PC-9 (cell line): ENCODE measurements at places on chromosomes 5 and 9. TPM values are rescaled to one million over a fixed set of nuclear protein-coding genes. Genes with fewer than 3 reads are reported as not detected.

Gene PSIP1
- 65.3 and 67.8 TPM in 2 replicates for total RNA-seq

GRCh38 chr9:17509151-17509550 lies 69.7 kb upstream of the SH3GL2 start:
- no peak for DNase-seq

DNA sequence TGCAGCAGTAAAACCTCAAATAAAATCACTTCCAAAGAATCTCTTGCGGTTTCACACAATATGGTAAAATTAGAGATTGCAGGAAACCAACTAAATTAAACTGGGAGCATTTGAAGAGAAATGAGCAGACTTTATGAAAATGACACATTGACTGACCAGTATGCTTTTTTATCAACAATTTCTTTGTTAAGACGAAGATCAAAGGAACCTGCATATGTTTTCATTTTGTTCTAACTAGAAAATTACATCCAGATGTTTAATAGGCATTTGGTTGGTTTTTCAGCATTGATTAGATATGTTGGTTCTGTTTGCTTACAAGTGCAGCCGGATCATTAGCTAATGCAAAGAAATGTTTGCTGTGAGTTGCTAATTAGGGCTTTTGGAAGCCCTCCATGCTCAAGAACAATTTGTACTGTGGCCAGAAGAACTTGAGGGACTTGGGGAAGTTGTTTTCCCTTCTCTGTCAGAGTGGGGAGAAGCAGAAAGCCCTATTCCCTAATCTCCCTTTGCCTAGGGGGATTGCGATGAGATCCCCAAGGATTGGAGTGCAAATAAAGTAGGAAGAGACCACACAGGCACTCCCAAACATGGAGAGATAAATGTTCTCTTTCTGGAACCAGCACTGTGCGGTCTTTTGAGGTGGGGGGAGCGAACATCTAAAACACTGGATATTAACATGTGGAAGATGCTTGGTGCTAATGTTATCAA lies 4.5 kb upstream of the TLE1 start:
- no peak for DNase-seq

GRCh38 chr9:109779711-109780452 lies at the start of gene PALM2AKAP2:
Gene PALM2AKAP2, plus strand, starts transcription at chr9:109780198. Its CDS starts 291 bp downstream, at chr9:109780489.
- DNase-seq = peak; percentile 76

DNA sequence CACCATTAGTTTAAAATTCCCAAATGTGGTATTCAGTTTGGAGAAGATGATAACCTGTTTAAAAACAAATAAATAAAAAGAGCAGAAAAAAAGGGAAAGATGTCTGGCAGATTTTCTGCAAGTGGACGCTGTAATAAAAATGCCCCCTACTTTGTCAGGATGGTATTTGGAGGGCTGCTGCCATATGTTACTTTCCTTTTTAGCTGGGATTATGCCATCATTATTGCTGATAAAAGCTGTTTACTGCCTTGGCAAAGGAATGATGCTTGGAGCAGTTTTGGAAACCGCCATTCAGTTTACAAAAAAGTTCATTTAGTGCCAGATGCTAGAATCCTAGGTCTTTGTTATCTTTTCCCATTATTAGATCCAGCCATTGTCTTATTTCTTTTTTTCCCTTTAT lies 104.8 kb downstream of the PBX3 start:
- no peak for DNase-seq

DNA sequence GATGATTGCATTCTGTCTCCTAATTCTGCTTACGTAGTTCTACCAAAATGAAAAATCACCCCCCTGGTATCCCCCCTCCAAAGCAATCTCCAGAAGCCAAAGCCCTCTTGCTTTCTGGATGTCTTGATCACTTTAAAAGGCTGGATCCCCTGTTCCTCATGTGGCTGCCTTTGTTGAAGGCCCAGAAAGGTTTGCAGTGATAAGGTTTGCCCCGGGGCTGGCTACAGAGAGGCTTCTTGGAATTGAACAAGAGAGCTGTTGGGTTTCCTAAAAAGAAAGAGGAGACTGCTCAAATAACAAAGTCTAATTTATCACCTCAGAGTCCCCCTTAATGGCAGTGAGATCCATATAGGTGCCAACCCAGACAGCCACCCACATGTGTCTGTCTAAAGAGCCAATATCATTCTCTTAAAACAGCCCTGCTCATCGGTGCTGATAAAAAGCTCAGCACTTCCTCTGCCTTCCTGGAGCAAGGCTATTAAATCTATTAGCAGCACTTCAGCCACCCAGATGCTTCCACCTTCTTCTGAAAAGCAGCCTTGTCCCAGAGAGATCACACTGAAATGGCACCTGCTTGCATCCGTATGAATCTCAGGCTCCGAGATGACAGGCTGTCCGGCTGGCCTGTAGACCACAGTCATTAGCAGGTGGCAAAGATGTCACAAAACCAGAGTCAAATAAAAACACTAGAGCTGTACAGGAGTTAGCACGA lies 70.9 kb downstream of the TEX10 start:
- DNase-seq = no peak

DNA sequence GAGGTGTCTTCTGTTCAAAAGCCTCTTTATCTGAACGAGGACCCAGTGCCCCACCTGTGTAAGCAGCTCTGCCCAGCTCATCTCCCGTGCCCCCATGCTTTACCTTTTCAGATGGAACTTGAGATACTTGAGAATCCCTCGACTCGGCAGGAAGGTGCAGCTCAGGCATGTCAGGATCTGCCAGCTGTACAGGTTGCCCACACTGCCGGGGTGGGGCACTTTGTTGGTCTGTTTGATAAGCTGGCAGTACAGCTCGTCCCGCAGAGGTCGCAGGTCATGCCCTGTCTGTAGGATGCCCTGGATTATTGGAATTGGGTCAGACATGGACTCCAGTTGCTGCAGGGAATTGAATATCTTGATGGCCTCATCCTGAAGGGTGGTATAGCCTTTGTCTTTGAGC lies 58.0 kb upstream of the RETREG1 start:
- no peak for DNase-seq

DNA sequence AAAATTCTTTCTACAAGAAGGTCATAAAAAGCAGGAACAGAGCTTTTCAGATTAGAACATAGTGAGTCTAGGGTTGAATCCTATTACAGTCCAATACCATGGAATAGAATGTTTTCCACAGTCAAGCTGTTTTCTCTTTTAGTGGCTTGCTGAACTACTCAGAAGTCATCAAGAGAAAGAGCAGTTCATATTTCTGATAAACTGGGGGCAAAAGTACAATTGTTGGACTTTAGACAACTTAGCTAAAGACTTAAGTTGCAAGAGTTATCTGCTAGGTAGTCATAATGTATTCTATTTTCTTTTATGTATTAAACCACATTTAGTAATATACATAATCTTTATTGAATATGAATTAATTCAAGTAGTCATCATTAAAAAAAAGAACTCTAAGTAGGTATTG lies 233.1 kb upstream of the GRIA1 start:
- DNase-seq = no peak

Gene SLC6A18
- total RNA-seq = not detected in 2 replicates

GRCh38 chr5:158064334-158065123 lies 205.6 kb upstream of the CLINT1 start:
- no peak for DNase-seq

Gene GRXCR2
- not detected in 2 replicates for total RNA-seq

- no peak for DNase-seq
Observed at GRCh38 chr9:123544007-123544827, 188.2 kb downstream of the CRB2 start.

GRCh38 chr9:11319538-11319937 lies 706.7 kb upstream of the PTPRD start:
- DNase-seq = no peak

DNA sequence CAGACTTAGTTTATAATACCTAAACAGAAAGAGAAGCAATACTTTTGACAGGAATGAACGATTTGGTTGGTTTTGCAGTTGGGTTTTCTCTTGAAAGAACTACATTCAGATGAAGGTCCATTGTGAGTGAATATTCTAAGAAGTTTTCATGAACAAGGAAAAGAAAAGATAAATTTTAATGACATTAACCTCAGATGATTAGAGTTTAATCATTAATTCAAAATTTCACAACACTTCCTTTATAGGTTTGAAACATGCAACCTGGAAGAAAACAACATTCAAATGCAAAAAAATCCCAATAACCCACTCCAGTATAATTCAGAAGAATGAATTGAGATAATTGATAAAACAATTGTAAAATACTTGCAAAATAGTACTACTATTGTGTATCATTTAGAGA lies 23.8 kb downstream of the EQTN start:
- no peak for DNase-seq

Gene ALAD
- total RNA-seq = 33.3 and 42.7 TPM in 2 replicates

- DNase-seq = no peak
Observed at GRCh38 chr9:18194316-18194715, 279.6 kb upstream of the ADAMTSL1 start.

Gene TSPAN17
- total RNA-seq = 81.1 and 82.1 TPM in 2 replicates

GRCh38 chr5:89878140-89879132 lies 531.1 kb downstream of the CETN3 start:
- DNase-seq = no peak
